ENCODE measurements at places on chromosomes 13 and 19. TPM values are rescaled to one million over a fixed set of nuclear protein-coding genes. Genes with fewer than 3 reads are reported as not detected.

- no peak for DNase-seq
These were observed 22.8 kb downstream of the ONECUT3 start for GRCh38 chr19:1775951-1776605.

DNA sequence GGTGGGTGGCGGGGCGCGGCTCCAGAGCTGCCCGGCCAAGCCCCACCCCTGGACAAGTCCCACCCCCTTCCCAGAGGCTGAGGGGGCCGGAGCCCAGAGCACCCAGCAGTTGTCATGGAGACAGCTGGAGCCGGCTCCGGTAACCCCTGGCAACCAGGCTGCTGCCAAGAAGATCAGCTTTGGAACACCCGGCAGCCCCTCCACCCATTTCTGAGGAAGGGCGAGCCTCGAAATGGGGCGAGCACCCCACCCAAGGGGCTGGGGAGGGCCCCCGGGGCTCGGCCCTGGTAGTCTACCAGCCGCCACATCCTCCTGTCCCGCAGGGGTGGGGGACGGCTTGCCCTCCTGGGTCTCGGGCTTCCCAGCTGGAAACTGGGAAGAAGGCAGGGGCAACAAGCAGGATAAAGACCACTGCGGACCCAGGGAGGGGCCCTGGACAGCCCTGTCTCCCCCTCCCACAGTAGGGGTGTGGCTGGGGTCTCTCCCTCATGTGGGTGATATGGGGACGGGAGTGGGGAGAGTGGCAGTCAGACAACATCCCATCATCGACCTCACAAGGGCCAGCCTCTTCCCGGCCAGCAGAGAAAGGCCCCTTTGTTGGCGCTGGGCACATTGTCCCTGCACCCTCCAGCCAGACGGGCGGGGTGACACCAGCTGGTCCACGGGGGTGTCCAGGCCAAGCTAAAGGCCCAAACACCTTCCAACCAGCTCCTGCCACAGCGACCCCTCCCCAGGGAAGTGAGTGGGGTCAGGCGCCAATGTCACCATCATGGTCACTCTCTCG is 1.5 kb downstream of the CERS1 start:
- DNase-seq: no peak

- DNase-seq: peak; percentile 88
These were observed at the start of gene ZNF284 for GRCh38 chr19:44071824-44072542. ZNF284 (plus strand) TSS chr19:44072159; CDS start chr19:44076390, 4,231 bp downstream.

DNA sequence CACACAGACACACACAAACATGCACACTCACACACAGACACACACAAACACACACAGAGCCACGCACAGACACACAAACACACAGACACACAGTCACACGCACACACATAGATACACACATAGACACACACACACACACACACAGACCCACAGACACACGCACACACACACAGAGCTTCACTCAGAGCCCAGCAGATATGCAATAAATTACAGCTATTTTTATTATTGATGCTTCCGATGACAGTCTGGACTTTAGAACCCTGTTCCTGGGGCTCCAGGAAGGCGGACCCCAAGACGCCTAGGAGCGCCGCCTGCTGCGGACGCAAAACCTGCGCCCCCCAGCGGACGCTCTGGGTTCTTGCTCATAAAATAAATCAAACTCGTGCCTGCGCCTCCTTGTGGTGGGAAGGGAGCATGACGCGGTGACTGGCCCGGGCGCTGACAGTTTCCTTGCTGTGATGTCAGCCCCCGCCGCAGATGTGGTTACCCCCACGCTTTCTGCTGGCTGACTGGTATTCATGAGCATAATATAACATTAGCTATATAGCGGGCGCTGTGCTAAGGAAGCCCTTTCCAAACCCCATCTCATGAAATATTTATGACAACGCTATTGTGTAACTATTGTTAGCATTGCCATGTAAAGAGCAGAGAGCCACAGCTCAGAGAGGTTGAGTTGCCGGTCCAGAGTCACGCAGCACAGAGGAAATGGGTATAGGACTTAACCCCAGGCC is 64.4 kb upstream of the TM9SF2 start:
- DNase-seq: peak; percentile 51

- DNase-seq: no peak
These were observed 1872.3 kb upstream of the PCDH20 start for GRCh38 chr13:63287926-63288325.

GRCh38 chr19:49968279-49968922 is 7.4 kb upstream of the SIGLEC11 start:
- DNase-seq: no peak

DNA sequence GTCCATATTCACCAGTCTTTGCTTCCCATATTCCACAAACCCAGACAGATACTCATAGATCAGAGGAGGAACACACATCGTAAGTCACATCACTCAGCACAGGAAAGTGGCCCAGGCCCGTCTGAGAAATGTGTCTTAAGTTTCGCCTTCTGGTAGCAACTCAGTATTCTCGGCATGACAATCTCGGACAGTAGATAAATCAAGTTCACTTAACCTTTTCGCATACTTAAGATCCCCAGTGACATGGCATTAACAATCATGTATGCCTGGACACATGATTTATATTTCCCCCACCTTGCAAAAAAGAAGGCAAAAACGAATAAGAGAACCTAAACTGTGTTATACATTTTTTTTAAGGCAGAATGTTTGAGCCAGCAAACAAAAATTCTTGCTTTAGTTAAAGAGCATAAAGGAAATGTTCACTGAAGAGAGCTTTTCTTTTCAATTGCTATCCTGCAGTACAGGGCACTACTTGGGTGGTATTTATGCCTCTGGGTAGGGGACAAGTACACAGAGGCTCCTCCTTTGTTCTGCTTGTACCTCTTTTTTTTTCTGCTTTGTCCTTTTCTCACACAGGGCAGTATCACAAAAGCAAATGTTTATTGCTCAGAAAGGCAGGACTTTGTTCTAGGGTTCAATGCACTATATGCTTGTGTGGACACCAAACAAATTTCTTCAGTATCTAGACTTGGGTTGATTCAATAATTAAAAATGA is 360.6 kb downstream of the TDRD3 start:
- no peak for DNase-seq

- DNase-seq: no peak
These were observed 234.6 kb downstream of the SLITRK6 start for GRCh38 chr13:85564598-85564997.

NRTN gene
- total RNA-seq: 0.17 TPM

NANOS3 gene
- not detected for total RNA-seq

TEKTIP1 gene
- not detected for total RNA-seq

DNA sequence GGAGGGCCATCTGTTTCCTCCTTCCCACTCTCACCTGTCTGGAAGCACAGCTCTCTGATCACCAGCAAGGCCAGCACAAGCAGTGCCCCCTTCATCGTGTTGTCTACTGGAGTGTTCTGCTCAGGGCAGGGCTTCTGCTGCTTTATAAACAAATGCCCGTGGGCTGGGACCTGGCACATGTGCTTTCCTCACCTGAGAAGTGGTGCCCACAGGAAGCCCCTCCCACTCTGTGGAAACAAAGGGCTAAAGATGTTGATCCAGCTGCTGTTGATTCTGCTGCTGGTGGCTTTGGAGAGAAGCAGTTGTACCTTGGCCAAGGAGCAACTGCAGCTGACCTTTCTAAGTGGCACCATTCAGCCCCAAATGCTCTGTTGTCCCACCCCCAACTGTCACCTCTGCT is 26.4 kb upstream of the ZNF181 start:
- DNase-seq: no peak

GRCh38 chr13:50116430-50116973 is 101.3 kb downstream of the KCNRG start:
- DNase-seq: no peak

DNA sequence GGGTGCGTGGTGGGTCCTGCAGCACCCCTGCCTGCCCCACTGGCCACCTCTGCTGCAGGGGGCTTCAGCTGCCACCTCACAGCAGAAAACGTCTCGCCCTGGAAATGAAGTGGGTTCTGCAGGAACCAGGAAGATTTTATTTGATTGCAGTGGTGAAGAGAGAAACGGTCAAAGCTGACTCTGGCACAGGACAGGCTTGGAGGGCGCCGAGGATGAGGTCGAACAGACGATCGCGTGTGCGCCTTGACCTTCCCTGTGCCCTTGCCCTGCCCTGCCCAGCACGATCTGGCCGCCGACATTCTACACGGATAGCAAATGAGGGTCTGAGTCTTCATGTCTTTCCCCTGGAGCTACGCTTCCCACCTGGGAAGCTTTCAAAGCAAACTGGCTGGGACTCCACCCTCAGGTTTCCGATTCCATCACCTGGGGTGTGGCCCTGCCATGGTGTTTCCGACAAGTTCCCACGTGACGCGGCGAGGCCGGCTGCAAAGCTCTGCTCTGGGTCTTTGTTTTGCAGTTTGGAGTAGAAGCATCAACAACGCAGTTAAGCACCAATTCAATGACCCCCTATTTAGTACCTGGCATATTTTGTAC is 50.3 kb upstream of the TUBGCP3 start:
- no peak for DNase-seq

C5AR1 gene
- not detected for total RNA-seq

GRCh38 chr13:30138511-30138910 is 168.8 kb downstream of the KATNAL1 start:
- no peak for DNase-seq

GRCh38 chr13:30923418-30923817 is 9.0 kb upstream of the TEX26 start:
- no peak for DNase-seq

DNA sequence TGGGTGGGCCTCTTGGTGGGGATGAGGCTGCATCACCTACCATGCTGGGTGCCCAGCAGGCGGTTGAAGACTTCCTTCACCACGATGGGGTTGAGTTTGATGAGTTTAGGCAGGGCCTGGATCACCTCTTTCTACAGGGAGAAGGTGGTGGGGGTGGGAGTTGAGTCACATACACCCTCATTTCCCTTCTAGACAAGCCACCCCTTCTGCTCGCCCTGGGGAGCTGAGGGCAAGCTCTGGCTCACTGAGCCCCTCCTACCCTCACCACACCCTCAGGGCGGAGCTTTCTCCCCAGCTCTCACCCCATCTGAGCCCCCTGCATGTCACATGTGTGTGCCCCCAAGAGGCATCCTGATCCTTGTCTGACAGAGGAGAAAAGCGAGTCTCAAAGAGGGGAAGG is 7.6 kb upstream of the RSPH6A start:
- no peak for DNase-seq

GRCh38 chr19:17868669-17869068 is 3.1 kb upstream of the SLC5A5 start:
- DNase-seq: no peak

DNA sequence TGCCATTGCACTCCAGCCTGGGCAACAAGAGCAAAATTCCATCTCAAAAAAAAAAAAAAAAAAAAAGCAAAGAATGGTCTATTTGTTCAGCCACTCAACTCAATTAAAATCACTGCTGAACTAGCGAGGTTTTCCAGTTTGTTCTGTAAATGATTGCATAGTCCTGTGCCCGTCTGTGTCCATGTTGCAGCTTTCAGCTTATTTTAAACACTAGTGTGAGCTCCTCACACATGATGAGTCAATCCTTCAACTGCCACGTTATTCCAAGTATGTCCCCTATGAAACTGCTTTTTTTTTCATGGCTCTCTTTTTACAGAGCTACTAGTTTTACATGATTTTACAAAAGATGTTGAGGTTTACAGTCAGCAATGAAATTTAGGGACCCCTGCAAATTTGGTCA is 12.2 kb downstream of the SUGP2 start:
- DNase-seq: peak; percentile 81

- DNase-seq: no peak
These were observed 463.7 kb upstream of the SGCG start for GRCh38 chr13:22717036-22717435.

GRCh38 chr19:58054901-58055874 is 3.9 kb upstream of the ZNF135 start:
- DNase-seq: no peak

GRCh38 chr13:45195421-45195820 is 5.4 kb downstream of the KCTD4 start:
- DNase-seq: no peak

DNA sequence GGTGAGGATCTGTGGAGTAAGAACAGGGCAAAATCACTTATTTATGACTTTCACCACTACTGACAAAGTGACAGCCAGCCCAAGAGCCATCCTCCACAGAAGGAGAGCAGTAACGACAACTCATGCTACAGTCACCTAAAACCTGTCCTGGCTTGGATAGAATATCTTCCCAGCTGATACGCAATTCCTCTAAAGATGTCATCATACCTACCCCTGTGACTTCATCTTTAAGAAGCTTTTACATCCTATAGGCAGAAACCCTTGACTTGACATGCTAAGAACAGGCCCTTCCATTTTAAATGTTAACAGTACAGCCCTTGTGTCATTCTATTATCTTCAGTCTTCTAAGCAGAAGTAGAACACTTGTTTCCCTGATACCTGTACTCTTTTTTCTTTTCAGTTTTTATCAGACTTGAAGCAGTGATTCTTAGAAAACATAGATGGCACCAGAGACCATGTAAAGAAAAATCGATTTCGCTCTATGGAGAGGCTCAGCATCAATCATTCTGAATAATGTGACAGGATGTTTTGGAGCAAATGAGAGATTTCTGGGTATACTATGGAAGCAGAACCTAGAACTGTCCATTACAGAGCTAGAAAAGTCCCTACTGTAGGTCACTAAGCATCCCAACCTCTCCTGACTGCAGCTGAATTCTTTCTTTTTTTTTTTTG is 20.1 kb downstream of the STOML3 start:
- DNase-seq: no peak

DNA sequence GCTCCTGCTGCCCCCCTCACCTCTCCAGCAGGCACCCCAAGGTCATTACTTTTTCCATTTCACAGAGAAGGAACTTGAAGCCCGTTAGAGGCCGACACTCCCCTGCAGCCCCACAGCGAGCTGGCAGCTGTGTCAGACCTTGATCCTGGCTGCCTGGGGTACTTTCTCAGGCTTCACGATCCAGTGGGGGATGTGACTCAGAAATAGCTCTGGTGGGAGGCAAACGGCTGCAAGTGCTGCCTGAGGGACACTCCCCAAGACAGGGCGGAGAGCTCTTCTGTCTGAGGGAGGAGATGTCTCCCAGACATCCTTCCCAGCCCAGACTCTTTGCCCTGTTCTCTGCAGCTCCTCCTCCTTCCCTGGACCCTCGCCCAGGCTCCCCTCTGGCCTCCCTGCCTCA is 4.8 kb downstream of the TSKS start:
- peak; percentile 24 for DNase-seq

DNA sequence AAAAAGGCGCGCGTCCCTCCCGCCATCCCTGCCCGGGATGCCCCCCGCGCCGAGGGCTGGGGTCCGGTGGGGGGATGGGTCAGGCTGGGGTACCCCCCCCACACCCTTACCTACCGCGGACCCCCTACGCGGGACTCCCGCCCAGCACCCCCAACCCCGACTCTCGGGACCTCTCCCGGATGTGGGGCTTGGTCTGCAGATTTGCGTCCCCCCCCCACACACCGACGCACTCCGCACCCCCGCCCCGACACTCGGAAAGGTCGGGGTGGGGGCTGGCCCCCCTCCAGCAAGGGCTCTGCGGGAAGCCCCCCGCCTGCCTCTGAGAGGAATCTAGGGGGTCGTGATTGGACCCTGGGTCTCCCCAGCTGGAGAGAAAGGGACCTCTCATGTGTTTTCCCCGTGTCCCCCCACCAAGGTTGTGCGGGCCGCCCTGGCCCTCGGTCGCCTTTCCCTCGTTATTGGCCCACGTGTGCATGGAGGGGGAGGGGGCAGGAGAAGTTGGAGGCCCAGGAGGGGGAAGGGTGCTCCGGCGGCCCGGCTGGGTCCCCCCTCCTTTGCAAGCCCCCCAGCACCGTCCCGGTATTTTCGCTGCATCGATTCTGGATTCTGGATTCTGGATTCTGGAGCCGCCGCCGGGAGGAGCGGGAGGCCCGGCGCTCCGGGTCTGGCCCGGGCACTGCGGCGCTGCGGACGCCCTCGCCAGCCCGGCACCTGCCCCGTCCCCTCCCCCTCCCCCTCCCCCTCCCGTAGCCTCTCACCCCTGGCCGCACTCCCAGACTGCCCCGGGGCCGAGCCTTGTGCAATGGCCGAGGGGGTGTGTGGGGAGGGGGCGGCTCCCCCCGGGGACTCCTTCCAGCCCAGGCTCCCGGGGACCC is 607 bp downstream of the NFIC start:
- no peak for DNase-seq
